Right cardiac atrium (tissue), 5 donors: ENCODE measurements at places on chromosomes 5 and 9. TPM values are rescaled to one million over a fixed set of nuclear protein-coding genes. Genes with fewer than 3 reads are reported as not detected.

DNA sequence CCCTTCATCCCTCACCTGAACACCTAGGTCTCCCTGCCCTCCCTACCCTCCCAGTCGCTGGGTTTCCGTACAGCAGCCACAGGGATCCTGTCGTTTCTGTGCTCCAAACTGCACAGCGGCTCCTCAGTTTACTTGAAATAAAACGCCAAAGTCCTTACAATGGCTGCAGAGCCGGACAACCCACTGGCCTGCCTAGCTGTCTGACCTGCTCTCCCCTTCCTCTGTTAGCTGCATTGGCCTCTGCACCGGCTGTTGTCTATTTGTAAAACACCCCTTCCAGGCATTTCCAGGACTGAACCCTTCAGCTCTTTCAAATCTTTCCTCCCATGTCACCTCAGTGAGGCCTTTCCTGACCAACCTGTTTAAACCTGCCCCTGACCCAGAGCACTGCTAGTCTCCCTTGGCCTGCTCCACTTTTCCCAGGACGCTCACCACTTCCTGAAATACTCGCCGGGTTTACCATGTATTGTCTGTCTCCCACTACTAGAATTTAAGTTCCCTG is 9.1 kb upstream of the MGAT1 start:
- no peak for DNase-seq

- peak; percentile 64 for DNase-seq
Observed at GRCh38 chr5:88142886-88143692, 125.6 kb downstream of the TMEM161B start.

- DNase-seq, result peak; percentile 53
Observed at GRCh38 chr5:32092938-32093812, 80.9 kb downstream of the GOLPH3 start.

- no peak for DNase-seq
Observed at GRCh38 chr5:141547921-141548320, 59.0 kb downstream of the PCDHGC5 start.

GRCh38 chr5:79105868-79106267 is 5.7 kb upstream of the BHMT start:
- DNase-seq, result no peak

- DNase-seq, result no peak
Observed at GRCh38 chr9:6975198-6975597, 217.4 kb downstream of the KDM4C start.

- no peak for DNase-seq
Observed at GRCh38 chr5:117191251-117191650, 616.6 kb upstream of the SEMA6A start.

DNA sequence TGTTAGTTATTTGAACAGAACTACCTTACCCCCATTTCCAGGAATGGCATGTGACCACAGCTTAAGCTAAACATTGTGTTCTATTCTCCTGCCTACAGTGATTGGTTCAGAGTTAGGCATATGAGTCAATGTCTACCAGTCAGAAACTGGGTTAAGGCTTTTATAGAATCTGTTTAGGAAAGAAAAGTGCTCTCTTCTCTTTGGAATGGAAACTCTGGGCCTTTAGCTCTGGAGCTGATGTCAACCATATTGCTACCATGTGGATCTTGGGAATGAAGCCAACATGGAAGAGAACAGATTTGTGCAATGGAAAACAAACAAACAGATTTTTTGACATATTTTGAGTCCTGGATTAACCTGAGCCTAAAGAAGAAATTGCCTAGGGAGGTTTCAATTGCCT is 488.9 kb upstream of the TNC start:
- DNase-seq, result no peak

DNA sequence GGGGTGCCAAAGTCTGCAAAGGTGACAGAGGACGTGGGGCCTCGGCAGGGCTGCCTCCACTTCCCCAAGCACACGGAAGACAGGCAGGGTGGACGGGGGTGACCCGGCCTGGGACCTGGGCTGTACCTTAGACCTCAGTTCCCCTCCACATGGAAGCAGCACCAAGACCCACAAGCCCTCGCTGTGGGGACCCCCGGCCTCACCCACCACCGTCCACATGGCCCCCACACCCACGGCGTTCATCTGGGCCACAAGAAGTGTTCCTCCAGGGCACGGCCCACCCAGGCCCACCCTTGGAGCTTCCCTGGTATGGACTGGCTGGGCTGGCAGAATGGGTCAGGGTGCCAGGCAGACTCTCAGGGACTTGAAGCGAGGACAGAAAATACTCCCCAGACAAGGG is 45.8 kb upstream of the NKD2 start:
- no peak for DNase-seq

- peak; percentile 42 for DNase-seq
Observed at GRCh38 chr9:134722120-134722701, 80.6 kb downstream of the COL5A1 start.

The CARD6 gene
- 3.8 TPM for polyA plus RNA-seq

DNA sequence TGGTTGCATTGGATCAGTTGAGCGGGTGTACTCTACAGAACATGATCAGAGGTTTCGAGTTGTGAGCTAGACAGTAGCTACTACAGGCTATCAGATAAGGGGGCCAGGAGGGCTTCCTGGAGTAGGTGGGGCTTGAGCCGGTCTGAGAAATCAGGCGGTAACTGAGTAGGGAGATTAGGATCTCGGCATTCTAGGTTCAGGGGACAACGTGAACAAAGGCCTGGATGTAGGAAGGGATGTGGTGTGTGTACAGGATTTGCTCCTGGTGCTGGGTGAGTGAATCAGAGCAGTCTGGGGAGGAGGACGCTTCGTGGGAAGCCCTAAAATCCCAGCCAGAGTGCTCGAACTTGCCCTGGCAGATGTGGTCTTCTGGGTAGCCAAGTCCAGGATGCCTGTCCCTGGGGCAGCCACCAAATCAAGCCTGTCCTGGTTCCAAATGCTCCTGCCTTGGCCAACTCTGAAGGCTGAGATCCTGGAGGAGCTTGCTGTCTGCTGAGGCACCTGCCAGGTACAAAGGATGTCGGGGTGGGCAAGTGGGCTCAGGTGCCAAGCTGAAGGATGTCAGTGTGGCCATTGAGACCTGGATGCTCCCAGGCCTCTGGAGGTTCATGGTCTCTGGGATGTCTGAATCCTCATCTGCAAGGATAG is 33.4 kb downstream of the STC2 start:
- no peak for DNase-seq

DNA sequence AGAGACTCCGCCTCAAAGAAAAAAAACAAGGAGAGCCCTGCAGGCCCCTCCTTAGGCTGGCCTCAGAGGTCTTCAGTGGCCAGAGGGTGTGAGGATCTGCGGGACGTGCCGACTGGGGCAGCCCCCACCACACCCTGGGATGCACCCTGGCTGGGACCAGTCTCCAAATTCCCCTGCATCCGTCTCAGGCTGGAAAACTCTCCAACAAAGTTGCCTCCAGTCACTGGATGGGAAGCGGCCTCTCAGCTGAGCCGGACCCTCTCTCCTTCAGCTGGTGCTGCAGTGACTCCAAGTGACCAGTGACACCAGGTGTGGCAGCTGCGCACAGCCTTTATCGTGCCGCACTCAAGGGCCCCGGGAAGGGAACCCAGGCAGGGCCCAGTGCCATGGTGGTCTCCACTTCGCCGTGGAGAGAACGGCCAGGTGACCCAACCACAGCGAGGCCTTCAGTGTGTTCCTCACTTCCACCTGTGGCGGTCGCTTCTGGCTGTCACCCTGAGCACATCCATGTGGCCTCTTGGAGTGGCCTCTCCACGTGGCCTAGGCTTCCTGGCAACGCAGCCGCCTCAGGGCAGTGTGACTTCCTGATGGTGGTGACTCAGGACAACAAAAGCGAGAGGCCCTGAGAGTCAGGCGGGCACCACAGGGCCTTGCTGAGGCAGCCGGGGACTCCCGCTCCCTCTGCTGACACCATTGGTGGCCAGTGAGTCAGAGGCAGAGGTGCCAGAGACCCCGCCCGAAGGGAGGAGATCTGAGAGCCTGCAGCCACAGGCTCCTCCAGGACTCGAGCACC is 19.3 kb upstream of the CAMSAP1 start:
- peak; percentile 42 for DNase-seq

DNA sequence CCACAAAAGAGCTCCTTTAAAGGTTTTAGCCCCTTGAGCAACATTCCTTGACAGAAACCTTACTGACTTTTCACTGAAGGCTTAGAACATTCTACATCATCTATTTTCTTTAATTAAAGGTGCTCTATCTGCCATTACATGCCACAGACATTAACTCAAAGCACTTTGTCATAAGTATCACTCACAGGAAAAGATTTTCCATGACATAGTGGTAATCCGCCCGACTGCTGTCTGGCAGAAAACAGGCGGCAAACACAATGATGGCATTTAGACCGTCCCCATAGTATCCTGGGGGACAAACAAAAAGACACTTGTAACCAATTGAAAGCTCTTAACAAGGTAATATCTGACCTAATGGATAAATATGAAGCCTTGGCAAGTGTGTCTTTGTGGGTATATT is 126.2 kb upstream of the PCA3 start:
- no peak for DNase-seq

- peak; percentile 53 for DNase-seq
Observed at GRCh38 chr5:76818844-76819831, at the start of gene F2RL1. F2RL1 (plus strand) TSS chr5:76819030; CDS start chr5:76819183, 153 bp downstream.

The TEX48 gene
- not detected for polyA plus RNA-seq

The KCNT1 gene
- polyA plus RNA-seq, result 0.20 TPM

The SPDL1 gene
- polyA plus RNA-seq, result 2.6 TPM

DNA sequence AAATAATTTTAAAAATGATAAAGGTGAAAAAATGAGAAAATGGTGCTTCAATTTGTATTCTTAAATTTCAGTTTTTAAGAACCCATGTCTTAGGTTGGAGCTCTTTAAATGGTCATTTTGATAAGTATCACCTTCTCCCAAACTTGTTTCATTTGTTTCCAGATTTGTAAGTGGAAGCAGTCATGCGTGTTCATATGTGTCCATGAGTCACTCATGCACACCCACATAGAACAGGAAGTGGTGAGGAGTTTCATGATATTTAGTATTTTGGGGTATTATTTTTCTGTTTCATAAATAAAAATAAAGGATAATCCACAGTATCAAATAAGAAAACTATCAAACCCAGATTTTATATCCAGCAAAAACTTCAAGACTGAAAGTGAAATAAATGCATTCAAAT is 570.4 kb upstream of the ST8SIA4 start:
- DNase-seq, result no peak

The ATOX1 gene
- polyA plus RNA-seq, result 135 TPM

The OR1Q1 gene
- not detected for polyA plus RNA-seq

DNA sequence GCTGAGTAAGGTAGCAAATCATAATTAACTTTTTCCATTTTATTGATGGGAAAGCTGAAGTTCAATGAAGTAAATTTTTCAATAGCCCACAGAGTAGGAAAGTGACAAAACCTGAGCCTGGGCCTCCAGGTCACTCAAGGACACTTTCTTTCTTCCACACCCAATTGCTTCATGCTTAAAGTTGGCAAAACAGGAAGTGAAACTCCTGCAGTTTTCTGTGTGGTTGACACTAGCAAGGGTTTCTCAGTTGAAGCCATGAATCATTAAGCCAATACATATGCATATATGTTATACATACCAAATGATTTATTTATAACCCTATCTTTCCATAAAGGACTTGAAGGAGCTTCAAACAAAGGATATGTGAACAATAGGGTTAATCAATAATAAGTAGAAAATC is 13.9 kb downstream of the TLR4 start:
- no peak for DNase-seq

GRCh38 chr9:33332011-33332410 is 41.7 kb downstream of the NFX1 start:
- DNase-seq, result no peak

- no peak for DNase-seq
Observed at GRCh38 chr9:135991771-135992170, 30.6 kb upstream of the UBAC1 start.

The TMEM171 gene
- polyA plus RNA-seq, result not detected

GRCh38 chr9:106896695-106897094 is 33.7 kb downstream of the ZNF462 start:
- no peak for DNase-seq

The PKD2L2 gene
- polyA plus RNA-seq, result 0.18 TPM

- DNase-seq, result peak; percentile 64
Observed at GRCh38 chr5:160118349-160119141, 705 bp downstream of the PWWP2A start.

The PKN3 gene
- 6.5 TPM for polyA plus RNA-seq

DNA sequence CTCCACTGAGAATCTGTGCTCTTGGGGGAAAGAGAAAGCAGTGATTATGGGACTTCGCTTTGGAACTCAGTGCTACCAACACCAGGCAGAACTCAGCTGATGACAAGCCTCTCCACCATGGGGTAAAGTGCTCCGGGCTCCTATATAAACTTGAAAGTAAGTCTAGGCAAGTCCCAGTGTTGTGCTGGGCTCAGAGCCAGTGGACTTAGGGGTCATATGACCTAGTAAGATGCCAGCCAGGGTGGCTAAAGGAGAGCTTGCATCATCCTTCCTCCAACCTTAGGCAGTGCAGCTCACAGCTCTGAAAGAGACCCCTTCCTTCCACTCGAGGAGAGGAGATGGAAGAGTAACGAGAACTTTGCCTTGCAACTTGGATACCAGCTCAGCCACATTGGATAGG is 35.1 kb upstream of the FREM1 start:
- no peak for DNase-seq

DNA sequence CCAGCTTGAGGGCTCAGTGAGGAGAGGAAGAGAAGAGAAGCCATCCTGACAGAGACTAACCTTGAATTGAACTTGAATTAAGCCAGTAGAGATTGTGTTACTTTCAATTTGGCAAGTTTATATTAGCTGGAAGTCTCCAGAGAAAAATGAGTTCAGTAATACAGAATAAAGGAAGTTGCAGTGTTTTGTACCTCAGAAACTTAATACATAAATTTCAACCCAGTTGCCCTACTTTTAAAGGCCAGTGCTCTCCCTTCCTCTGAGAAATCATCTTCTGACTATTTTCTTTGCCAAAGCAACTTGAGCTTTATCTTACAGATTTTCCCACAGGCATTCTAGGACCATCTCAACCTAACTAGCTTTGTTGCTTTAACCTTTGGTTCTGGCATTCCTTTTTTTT is 231.0 kb upstream of the GAS1 start:
- no peak for DNase-seq

DNA sequence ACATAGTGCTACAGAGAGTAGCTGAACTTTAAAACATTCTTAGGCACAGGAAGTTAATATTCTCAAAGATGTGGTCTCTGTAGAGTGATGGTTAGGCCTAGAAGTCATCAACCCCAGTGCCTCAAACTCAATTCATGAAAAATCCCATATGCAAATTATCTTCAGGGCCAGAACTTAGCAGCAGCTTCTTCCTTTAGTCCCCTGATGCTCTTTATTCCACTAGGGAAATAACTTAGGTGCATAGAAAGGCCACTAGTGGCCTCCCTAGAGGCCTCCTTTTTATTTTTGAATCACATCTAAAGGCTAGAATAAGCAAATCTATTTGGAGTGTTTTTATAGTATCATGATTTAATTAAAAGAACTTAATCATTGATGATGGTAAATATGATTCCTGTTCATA is 88.3 kb downstream of the GIN1 start:
- DNase-seq, result no peak

The KIF12 gene
- 0.23 TPM for polyA plus RNA-seq

DNA sequence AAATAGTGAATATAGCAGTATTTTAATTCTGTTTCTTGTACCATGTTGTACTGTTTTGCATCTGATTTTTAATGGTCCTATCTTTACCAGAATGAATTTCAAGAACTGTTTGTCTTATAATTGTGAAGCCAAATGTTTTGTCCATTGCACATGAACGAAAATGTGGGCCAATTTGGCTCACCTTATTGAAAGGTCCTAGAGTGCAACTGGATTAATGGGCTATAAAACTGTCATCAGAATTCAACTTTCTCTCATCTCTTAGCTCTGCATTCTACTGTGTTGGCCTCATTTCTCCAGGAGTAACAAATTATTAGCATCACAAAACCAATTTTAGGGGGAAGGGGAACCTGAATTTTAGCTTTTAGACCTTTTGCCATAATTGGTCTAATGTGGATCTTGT is 179.4 kb upstream of the NUDT12 start:
- DNase-seq, result no peak

The RIGI gene
- 2.8 TPM for polyA plus RNA-seq
